ENCODE measurements at places on chromosomes 1 and 21.

- DNase-seq: no peak
Observed at GRCh38 chr21:34701726-34702125, 32.9 kb downstream of the CLIC6 start.

DNA sequence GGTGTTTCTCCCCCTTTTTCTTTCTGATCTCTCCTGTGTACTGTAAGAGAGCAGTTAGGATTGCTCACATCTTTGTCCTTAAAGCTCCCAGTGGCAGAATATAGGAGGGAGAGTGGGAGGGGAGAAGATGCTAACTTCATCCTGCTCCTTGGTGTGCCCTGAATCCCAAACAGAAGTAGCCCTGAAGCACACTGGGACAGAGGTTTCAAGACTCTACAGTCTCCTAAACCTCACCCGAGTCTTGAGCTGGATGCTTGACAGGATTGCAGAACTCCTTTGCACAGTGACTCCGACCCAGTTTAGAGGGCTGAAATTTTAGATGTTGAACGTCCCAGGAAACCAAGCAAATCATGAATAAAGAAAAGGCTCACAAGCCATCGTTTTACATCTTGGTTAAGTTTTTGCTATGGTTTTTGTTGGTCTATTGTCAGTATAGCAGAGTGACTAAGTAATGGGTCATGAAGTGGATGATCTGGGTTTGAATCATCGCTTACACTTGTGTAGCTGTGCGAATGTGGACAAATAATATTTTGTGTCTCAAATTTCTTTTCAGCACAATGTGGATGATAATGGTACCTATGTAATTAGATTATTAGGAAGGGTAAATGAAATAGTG lies 37.5 kb downstream of the XCL2 start:
- no peak for DNase-seq

DNA sequence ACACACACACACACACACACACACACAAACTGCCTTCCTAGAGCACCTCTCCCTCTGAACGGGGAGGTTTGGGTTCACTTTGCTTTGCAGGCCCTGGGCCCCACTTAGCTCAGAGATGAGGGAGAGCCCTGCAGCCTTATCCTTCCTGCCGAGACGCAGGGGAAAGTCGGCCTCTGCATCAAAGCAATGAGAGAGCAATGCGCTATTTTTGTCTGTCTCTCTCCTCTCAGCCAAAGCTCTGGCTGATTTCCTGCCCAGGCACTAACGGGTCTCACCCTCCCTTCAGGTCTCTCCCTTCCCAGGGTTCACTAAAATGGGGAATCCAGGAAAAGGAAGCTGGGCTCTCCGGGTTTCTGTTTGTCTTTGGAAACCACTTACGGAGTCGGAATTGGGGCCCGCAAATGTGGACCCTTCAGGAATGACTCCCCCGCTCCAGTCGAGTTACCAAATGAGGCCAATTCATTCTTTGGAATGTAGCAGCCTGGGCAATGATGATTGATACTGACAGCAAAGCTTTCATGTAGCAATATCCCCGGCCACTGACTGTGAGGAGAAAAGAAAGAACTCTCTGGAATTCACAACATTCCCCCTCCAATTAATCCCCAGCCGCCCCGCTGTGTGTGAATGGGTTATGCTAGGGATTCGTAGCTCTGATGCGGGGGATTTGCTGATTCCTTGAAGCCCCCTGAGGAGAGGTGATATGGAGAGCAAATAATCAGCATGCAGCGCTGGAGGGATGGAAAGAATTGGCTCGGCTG lies 61.5 kb upstream of the WLS start:
- no peak for DNase-seq

GRCh38 chr21:45618846-45619485 lies 24.6 kb upstream of the PCBP3 start:
- DNase-seq: no peak

GRCh38 chr1:180343921-180344769 lies 114.1 kb downstream of the LHX4 start:
- no peak for DNase-seq

- no peak for DNase-seq
Observed at GRCh38 chr1:230122366-230123279, 55.6 kb downstream of the GALNT2 start.

GRCh38 chr1:153384958-153385580 lies 5.8 kb downstream of the S100A8 start:
- no peak for DNase-seq

DNA sequence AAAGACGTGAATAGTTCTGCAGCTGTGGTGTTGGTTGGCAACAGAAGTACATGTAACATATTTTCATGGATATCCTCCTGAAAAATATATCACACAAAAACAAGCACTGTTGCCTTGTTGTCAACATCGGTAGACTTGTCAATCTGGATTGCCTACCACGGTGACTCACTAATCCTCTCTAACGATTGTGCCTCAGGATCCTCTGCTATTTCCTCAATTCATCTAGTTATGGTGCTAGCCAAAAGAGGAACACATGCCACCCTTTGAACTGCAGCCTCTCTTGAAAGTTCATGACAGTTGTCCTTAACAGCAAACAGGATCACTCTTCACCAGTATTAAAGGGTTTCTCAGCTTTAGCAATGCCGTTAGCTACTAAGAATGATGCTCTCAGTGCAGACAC lies 25.7 kb downstream of the RASAL2 start:
- DNase-seq: no peak

GRCh38 chr21:35212393-35213127 lies 163.5 kb upstream of the RUNX1 start:
- no peak for DNase-seq

- DNase-seq: no peak
Observed at GRCh38 chr21:42515708-42516502, 2.3 kb downstream of the SLC37A1 start.

- DNase-seq: no peak
Observed at GRCh38 chr1:234848972-234849649, 239.1 kb upstream of the IRF2BP2 start.

DNA sequence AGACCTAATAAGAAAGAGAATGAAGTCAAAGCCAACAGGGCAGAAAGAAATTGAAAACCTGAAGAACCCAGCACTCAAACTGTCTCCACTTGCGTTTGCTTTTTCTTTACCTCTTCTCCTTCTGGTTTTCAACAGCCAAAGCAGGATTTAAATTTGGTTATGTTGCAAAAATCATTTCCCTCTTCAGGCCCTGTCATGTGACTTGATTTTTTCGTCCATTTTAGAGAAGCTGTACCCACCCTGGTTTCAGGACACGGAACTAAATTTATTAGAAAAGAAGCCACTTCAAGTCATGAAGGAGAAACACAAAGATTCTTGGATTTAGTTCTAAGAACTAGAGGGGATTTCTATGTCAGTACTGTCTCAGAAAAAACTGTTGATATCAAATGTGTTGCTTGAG lies 1.0 kb upstream of the SYNJ1 start:
- DNase-seq: no peak

DNA sequence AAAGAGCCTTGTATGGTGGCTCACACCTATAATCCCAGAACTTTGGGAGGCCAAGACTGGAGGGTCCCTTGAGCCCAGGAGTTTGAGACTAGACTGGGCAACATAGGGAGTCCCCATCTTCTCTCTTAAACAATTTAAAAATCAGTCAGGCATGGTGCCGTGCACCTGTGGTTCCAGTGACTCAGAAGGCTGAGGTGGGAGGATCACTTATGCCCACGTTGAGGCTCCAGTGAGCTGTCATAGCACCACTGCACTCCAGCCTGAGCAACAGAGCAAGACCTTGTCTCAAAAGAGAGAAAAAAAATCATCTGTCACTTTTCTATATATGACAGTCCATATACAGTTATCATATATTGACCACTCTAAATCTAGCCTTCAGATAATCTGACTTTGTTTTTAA lies 658.3 kb downstream of the LTN1 start:
- DNase-seq: no peak

GRCh38 chr1:193553564-193553963 lies 367.2 kb upstream of the B3GALT2 start:
- no peak for DNase-seq

GRCh38 chr1:159068886-159069285 lies 7.7 kb downstream of the AIM2 start:
- DNase-seq: no peak

GRCh38 chr1:146021050-146021445 lies 487 bp downstream of the HJV start:
- DNase-seq: no peak

DNA sequence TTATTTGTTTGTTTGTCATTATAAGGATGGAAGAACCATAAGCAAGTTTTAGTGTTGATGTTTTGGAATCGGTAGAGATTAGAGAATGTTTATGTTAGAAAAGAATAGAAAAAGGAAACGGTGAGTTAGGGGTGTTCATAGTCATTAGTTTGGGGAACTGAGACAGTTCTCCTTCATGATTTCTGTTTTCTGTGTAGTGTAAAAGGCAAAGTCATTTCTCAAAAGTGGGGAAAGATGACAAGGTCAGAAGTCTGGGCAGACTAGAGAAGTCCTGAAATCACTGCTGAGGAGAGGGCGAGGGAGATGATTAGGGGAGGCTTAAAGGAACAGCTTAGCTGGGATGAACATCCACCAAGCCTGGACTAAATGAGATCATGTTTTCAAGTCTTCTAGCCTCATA lies 498.9 kb downstream of the TTLL7 start:
- no peak for DNase-seq

GRCh38 chr1:11664336-11665065 lies 501 bp downstream of the FBXO6 start:
- DNase-seq: peak; percentile 56

- peak; percentile 91 for DNase-seq
Observed at GRCh38 chr1:26336477-26337205, 17.3 kb downstream of the CRYBG2 start.

- no peak for DNase-seq
Observed at GRCh38 chr1:75996196-75996595, 64.0 kb upstream of the ASB17 start.

DNA sequence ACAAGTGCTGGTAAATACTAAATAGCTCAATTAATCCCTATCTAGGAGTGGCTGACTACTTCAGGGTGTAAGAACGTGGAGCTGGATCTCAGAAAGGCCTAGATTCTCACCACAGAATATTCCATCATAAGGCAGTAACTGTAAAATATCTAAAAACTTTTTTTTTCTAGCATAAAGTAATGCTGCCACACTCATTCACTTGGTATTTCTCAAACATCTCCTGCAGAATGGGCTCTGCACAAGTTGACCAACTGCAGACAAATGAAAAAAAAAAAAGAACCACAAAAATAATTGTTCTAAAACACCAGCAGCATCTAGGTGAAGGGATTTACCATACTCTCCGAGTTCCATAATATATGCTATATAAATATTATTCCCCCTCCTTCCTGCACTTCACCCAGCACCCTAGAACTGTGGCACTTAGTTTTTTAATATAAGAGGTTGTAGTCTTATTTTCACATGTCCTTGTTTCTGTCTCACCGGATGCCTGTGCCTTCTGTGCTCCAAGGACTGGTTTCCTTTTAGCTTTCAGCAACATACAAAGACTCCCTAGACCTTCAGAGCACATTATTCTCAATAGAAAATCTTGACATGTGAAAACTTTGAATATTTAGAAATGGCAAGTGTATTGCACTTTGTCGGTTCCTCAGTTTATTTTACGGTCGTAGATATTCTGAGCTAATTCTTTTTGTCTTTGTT lies 8.9 kb downstream of the VSIG8 start:
- no peak for DNase-seq

DNA sequence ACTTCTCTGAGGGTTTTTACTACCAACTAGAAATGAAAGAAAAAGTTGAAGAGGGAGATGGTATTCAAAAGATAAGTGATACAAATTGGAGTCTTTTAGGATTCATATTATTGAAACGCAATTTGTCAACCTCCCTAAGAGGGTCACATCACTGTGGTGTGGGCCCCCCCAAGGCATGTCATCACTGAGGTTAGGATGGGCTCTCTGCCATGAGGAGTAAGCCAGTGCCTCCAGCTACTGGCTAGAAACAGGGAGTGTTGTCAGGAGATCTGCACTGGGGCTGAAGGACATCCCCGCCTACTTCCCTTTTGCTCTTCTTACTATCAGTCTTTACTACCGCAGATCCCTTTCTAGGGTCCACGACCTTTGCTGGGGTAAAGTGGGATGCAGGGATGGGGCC lies 25.9 kb downstream of the ITSN1 start:
- no peak for DNase-seq

DNA sequence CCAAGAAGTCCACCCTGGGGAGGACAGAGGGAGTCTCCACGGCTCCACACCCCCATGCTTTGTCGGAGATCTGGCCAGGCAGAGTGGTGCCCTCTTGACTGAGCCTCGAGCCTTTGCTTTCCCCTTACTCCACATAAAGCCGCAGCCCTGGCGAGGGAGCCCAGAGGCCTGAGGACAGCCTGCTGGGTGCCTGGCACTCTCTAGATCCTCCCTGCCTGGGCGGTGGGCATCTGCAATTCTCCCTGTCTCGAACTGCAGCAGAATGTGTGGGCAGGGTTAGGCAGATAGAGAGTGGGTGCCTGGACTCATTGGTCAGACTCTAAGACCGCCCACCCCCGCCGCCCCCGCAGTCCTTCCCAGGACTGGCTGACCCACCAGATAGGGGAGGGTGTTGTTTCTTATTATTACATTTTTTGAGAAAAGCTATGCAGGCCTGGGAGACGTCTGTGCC lies 13.9 kb downstream of the EPHX1 start:
- DNase-seq: no peak

GRCh38 chr1:2932671-2933350 lies 88.5 kb upstream of the ACTRT2 start:
- no peak for DNase-seq

DNA sequence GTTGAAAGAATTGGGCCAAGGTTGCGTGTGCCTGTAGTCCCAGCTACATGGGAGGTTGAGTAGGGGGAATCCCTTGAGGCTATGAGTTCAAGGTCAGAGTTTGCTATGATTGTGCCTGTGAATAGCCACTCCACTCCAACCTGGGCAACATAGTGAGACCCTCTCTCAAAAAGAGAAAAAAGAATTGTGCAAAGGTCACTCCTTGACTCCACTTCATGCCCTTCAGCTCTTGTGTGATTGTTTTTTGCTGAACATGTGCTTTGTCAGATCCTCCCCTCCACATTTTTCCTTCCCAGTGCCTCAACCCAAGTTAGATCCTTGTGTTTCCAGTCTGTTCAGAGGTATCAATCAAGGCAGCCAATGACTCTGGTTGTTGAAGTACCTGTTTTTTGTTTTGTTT lies 8.5 kb downstream of the TXNIP start:
- DNase-seq: no peak

DNA sequence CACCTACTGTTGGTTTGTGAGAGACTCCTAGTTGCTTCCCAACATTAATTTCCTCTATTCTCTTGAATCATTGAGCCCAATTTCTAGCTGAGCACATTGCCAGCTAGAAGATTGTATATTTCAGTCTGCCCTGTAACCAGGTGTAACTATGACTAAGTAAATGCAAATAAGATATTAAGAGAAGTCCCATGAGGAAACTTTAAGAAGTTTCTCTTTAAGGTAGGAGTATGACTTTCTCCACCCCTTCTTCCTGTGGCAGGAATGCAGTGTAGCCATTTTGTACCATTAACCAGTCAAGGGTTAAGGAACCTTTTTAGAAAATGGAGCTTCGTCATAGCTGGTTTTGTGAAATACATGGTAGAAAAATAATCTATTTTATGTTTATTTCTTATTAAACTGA lies 534.2 kb upstream of the RGS18 start:
- no peak for DNase-seq
